Activated CD8-positive, alpha-beta memory T cell treated with anti-CD3 and anti-CD28 coated beads for 4 hours (primary cell): ENCODE measurements at places on chromosomes 4 and X.

GRCh38 chr4:88938138-88938537 lies 118.8 kb downstream of the FAM13A start:
- no peak for DNase-seq

DNA sequence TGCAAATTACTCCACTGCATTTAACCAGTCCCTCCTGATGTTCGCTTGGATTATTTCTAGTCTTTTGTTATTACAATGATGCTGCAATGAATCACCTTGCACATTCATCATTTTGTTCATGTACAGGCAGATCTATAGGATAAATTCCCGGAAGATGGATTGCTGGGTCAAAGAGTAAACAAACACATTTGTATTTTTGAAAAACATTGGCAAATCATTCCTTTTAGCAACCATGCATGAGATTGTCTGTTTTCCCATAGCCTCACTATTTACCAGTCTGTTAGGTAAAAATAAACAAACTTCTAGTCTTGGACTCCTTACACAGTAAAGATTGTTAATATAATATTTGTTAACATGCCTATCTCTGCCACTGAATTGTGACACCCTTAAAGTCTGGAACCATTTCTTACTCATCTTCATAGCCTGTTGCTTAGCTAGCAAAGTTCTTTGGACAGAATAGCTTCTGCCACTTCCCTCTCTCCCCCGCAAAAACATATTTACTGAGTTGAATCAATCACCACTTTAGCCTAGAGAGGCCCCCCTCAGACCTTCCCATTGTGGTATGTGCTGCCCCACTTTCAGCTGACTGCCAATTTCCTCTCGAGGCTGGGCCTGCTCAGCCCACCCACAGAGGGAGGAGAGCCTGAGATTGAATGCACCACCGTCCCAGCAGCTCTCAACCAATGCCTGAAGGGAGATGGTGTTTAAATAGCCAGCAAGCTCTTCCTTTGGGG lies 108.4 kb upstream of the ATXN3L start:
- no peak for DNase-seq

GRCh38 chrX:150542846-150543229 lies 25.6 kb upstream of the MTM1 start:
- no peak for DNase-seq

- DNase-seq: no peak
These were observed 1.8 kb upstream of the DOCK11 start for GRCh38 chrX:118493653-118494297.

DNA sequence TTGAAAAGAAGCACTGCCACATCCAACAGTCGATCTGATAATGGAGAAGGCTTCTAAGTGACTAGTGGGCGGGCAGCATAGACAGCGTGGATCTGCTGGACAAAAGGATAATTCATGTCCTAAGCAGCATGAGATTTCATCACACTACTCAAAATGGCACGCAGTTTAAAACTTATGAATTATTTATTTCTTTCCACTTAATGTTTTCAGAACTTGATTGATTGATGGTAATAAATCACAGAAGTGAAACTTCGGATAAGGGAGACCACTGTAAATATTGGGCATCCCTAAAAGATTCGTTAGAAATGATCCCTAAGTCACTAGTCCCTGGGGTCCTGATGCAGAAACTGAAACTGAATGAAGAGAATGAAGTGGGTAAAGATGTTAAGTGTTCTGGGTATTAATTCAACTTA lies 93.0 kb upstream of the ANK2 start:
- no peak for DNase-seq

GRCh38 chrX:13693341-13693961 lies 4.5 kb downstream of the RAB9A start:
- no peak for DNase-seq

GRCh38 chr4:150439451-150439933 lies 142.5 kb upstream of the MAB21L2 start:
- no peak for DNase-seq

GRCh38 chr4:28709891-28710290 lies 1849.2 kb downstream of the STIM2 start:
- DNase-seq: no peak

GRCh38 chr4:21205821-21206531 lies 505.7 kb downstream of the PACRGL start:
- DNase-seq: no peak
